ENCODE measurements at places on chromosomes 13 and 19.

DNA sequence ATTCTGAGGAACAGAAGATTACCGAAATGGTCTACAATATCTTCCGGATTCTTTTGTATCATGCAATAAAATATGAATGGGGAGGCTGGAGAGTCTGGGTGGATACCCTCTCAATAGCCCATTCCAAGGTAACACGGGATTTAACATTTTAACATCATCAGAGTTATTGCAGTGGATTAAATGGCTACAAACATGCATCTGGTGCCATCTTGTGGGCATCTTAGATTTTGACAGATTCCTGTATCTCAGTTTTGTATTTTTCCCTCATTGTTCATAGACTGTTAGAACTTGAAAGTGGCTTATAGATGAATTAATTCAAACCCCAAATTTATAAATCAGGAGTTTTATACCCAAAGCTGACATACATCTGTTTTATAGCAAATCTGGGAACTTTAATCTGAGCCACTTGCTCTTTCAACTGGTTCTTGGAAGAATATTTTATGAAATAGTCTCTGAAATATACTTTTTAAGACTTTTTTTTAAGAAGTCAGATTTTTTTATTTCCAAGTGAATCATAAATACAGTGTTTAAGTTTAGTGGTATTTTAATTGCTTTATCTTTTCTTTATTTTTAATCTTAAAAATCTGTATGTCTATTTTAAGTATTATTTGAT is 215.2 kb downstream of the NBEA start:
- DNase-seq, result peak; percentile 69

- no peak for DNase-seq
Measured at GRCh38 chr19:48342841-48343540, 17.6 kb downstream of the EMP3 start.

DNA sequence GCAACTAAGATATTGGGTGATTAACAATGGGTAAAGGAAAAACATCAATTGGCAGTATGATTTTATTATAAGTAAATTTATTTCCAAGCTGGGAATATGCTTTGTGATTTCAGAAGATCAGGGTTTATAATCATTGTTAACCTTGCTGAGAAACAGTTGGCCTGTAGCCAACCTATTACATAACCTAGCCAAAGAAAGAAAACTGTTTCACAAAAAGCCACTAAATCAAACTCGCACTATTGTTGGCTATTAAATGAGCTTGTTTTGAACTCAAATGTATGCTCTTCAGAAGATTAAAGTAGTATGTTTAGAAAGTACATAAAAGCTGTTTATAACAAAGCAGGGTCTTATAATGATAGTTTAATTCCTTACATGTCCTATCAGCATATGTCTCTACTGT is 151.7 kb downstream of the LHFPL6 start:
- DNase-seq, result no peak

DNA sequence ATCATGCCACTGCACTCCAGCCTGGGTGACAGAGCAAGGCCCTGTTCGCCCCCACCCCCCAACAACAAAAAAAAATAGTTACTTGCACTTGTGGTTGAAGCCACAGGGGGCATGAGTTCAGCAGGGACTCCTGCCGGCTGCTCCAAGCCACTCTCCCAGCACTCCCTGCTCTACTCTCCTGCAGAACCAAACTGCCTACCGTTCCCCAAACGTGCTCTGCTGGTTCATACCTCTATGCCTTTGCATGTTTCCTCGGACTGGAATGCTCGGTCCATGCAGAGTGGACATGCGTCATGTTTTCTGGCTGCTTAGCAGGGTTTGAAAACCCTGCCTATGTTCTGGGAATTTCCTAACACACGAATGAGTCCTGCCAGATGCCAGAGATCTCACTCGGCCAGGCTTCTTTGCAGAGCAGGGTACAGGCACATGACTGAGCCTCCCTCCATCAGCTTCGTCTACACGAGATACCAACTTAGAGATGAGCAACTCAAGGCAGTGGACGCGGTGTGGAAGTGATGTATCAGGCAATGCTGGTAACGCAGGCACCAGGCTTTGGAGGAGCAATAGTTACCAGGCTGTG is 8.5 kb upstream of the SLC25A15 start:
- DNase-seq, result no peak

- no peak for DNase-seq
Measured at GRCh38 chr13:24181991-24182702, 21.6 kb downstream of the SPATA13 start.

All from NCI-H524 (cell line).